Left forelimb (tissue), 1 donor: ENCODE measurements at places on chromosomes 5 and 9.

GRCh38 chr9:8241201-8241600 lies 441.6 kb upstream of the DMAC1 start:
- DNase-seq, result no peak

- DNase-seq, result no peak
These were observed 2.4 kb downstream of the PGGT1B start for GRCh38 chr5:115260248-115260647.

DNA sequence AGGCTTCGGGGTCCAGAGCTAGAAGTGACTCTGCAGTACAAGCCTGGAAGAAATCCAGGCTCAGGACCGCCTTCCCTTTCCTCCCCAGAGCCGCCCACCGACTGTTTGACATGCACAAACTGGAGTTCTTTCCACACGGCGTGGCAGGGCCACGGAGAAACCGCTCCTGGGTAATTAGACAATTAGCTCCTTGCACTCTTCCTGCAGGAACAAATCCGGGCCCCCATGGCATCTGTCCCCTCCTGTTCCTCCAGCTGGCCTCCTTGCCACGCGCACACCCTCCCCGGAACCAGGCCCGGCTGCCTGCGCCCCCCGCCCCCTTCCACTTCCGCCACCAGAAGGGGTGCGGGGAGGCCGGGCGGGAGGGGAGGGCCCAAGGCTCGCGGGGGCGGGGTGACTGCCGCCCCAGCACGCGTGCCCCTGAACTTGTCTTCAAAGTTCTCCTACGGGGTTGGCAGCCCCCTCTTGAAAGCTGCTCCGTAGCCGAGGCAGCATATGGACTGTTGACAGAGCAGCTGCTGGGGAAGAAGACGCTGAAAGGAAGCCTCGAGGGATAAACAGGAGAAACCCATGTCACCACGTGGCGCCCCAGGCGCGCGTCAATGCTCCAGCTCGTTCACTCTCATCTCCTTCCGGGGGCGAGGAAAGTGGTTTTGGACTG lies 74.3 kb downstream of the SEC61B start:
- DNase-seq, result peak; percentile 73

DNA sequence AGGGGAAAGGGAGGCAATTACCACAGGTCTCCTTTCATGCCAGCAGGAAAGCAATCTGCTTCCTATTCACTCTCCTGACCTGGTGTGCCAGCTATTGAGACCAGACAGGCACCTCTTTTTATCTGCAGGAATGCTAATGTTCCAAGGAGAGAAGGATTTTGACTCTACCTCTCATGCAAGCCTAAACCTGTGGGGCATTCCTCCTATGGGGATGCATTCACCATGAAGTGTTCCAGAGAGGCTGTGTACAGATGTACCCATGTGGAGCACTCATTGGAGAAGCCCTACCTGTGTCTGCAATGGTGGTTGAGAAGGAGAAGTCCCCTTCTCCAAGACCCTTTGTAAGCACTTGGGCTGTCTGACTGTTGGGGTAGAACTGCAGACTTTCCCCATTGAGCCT lies 45.4 kb upstream of the EDIL3 start:
- no peak for DNase-seq

- DNase-seq, result no peak
These were observed 65.2 kb downstream of the ZNF366 start for GRCh38 chr5:72441862-72442540.

DNA sequence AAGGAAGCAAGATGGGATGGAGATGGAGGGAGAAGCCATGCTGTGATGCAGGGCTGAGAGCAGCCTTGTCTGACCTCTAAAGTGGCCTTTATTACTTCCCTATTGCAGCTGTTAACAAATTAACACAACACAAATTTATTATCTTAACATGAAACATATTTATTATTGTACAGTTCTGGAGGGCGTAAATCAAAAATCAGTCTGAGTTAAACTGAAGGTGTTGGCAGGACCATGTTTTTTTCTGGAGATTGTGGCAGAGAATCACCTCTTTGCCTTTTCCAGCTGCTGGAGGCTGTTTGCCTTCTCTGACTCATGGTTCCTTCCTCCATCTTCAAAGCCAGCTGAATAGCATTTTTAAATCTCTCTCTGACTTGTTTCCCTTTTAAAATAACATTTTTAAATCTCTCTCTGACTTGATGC lies 7.2 kb upstream of the MCC start:
- no peak for DNase-seq

DNA sequence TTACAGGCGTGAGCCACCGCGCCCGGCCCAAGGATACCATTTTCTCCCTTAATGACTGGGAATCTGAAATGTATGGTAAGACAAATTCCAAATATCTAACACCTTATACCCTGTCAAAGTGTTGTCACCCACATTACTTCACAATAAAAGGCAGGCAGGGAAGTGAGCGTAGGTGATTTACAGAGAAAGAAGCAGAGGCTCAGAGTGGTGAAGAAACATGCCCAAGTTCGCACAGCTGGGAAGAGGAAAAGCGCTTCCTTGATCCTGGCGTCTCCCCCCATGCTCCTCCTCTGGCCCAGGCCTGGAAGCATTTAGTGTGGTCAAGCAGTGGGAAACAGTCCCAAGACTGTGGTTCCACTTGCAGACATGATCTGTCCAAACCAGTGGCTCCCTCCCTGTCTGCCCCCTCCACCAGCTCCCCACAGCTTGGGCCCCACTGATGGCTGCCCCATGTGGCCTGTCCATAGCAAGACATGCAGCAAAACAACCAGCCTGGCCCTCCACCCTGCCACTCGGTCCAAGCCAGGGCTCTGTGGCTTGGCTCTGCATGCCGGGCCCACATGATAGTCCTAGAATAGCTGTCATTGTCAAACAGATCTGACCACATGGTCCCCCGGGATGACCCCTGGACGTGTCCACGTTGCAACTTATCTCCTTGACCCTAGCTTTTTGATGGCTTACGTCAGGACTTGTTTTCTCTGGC lies 107.2 kb downstream of the TTLL11 start:
- DNase-seq, result no peak

DNA sequence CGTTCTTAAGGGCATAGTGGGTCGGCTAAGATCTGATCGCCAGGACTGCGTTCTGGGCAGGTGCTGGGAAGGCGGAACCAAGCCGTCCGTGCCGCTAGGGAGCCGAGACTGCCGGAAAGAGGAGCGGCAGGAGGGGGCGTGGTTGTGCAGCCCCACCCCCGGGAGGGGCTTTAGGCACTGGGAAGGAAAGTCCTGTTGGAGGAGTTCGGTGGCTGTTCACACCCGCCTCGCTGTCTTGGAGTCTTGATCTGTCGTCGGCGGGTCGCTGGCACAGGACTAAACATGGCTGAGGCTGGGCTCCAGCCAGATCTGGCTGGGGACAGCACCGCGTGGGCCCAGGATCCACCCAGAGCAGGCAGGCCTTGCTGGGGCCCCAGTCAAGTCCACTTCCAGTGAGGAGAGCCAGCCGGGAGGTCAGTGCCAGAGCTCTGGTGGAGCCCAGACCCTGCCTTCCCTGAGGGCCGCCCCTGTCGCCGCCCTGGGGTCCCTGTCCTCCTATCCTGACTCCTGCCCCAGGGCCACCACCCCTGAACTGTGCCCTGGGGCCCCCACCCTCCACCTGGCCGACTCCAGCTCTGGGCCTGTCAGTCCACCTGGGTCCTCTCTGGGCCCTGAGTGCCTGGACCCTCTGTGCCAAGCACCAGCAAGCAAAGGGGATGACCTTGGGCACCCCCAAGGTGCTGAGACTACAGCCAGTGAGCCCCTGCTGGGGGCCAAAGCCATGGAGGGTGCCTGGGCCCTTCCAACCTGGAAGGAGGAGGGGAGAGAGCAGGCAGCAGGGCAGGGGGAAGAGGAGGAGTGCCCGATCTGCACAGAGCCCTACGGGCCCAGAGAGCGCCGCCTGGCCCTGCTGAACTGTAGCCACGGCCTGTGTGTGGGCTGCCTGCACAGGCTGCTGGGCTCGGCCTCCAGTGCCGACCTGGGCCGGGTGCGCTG lies 4.5 kb downstream of the RNF208 start:
- DNase-seq, result no peak

GRCh38 chr9:91042541-91042940 lies 240.9 kb downstream of the SYK start:
- DNase-seq, result no peak

DNA sequence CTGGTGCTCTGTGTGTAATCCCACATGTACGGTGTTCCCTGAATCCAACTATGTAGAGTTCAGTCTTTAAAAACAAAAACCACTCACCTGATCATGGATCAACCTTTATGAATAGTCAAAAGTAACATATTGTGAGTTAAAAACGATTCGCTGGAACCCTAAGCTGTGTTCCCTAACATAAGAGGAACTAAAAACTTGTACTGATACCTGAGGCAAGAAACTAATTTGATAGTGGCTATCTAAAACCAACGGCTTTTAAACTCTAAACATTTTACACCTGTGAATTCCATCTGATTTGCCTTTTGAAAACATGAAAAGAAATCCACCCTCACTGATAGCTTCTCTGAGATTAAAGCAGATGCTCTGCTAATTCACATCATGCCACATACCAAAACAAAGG lies 101.5 kb downstream of the DEPDC1B start:
- no peak for DNase-seq

GRCh38 chr9:107960916-107961315 lies 471.3 kb upstream of the KLF4 start:
- DNase-seq, result no peak

DNA sequence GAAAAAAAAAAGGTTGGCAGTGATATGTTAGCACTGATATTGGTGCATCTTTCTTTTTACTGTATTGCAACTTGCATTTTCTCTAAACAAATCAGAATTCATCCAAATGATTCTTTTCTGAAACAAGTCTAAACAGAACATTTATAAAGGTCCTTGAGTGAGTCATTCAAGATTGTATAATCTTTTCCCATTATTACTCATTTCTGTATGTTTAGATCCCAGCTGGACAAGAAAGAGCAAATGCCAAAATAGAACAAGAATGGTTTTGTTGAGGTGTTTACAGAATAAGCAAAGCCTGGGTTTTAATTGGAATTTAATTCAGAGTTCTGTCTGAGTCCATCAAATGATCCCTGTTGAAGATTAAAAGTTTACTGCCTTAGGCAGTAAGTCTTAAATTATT lies 112.3 kb downstream of the VCAN start:
- DNase-seq, result no peak

- DNase-seq, result no peak
These were observed 217.4 kb upstream of the ADAMTSL1 start for GRCh38 chr9:18256568-18256967.

- no peak for DNase-seq
These were observed 137.2 kb upstream of the FST start for GRCh38 chr5:53343187-53343586.

DNA sequence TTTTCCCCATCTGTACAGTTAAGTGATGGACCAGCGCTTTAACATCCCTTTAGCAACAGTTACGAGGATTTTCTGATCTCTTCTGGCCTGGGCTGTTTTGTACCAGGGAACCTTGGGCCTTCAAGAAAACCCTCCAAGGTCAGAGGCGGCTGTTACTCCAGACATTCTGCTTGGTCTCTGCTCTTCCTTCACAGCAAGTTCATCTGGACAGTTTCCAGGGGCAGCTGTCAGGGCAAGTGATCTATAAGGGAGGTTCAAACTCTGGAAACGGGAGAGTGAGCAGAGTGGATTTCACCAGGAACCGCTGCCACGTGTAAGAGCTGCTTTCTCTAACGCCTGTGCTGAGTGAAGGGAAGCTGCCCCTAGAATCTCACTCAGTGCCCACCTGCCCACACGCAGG lies 36.7 kb downstream of the ZNF618 start:
- peak; percentile 42 for DNase-seq

DNA sequence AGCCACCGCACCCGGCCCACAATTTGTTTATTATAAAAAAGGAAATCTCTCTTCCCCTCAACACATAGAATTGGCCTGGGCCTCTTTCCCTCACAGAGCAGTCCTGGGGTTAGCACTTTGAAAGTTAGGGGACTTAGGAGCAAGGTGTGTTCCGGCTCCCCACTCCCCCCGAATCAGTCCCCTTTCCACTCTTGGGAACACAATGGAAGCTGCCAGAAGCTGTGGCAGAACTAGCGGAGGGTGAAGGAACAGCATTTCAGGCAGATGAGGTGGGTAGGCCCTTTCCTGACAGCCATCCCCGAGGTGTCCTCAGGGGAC lies 16.4 kb upstream of the C5orf47 start:
- no peak for DNase-seq

- DNase-seq, result no peak
These were observed 80.6 kb upstream of the IL6ST start for GRCh38 chr5:56075361-56075760.

GRCh38 chr5:59548807-59549357 lies 344.6 kb downstream of the PDE4D start:
- no peak for DNase-seq

- DNase-seq, result no peak
These were observed 94.0 kb downstream of the RAPGEF6 start for GRCh38 chr5:131541071-131541470.

DNA sequence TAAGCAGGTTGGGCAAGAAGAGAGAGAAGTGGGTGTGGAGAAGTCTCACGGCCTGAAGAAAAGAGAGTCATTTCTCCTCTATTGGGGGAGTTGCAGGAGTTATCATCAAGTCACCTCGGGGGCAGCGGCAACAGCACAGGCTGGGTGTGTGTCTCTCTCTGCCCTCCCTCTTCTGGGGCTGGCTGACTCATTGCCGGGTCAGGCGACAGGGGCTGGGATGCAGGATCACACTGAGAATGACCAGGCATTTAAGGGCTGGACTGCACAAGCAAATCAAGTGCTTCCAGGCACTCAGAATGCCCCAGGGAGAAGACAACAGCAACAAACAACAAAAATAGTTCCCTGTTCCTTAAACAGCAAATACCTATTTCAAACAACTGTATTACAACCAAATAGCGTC lies 6.3 kb upstream of the EQTN start:
- no peak for DNase-seq

- no peak for DNase-seq
These were observed 75.6 kb downstream of the ST8SIA4 start for GRCh38 chr5:100827481-100827889.

GRCh38 chr5:113546703-113547183 lies 33.2 kb downstream of the YTHDC2 start:
- DNase-seq, result no peak

DNA sequence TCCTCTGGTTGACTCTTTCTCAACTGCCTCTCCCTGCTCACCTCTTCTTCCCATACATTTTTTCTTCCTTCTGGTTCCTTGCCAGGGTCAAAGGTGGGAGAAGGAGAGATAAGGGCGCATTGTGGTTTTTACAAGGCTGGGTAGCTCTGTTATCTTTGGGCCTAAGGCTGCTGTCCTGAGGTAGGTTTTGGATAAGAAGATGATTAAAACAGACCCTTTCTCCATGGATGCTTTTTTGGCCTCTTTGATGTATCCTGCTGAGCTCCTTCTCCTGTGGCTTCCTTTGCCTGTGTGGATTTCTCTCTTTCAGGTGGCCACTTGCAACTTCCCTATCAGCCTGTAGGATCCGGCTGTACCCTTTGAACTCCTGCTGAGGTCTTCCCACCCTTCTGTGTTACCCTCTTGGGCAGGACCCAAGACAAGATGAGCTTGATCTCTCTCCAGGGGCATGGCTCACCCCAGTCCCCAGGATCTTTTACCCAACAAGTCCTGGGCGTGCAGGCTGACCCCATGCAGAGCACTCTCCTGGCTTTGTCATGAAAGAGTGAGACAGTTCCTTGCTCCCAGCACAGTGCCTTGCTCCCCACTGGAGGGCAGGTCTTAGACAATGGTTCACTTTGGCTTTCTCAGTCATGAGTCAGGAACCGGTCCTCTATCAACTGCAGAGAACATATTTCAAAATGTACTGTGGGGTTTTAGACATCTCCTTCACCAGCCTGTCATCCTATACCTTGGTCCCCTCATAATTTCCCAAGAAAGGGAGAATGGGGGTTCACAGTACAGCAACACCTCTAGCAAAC lies 197.9 kb downstream of the TLE4 start:
- no peak for DNase-seq

GRCh38 chr9:96202971-96203780 lies 98.8 kb downstream of the HSD17B3 start:
- DNase-seq, result peak; percentile 8
